Liver (tissue), 10 donors: ENCODE measurements at places on chromosomes 2 and 18. TPM values are rescaled to one million over a fixed set of nuclear protein-coding genes. Genes with fewer than 3 reads are reported as not detected.

Gene SLC4A3
- 0.19 TPM for total RNA-seq

Gene GCG
- total RNA-seq = not detected

Gene SNTG2
- total RNA-seq = not detected

Gene ERFE
- total RNA-seq = 14.0 TPM

Gene SPATA3
- total RNA-seq = not detected

Gene C2orf15
- 0.65 TPM for total RNA-seq

Gene CYP27A1
- total RNA-seq = 354 TPM

Gene ST8SIA3
- total RNA-seq = 3.0 TPM

Gene DES
- total RNA-seq = 0.23 TPM

Gene COL3A1
- total RNA-seq = 207 TPM

DNA sequence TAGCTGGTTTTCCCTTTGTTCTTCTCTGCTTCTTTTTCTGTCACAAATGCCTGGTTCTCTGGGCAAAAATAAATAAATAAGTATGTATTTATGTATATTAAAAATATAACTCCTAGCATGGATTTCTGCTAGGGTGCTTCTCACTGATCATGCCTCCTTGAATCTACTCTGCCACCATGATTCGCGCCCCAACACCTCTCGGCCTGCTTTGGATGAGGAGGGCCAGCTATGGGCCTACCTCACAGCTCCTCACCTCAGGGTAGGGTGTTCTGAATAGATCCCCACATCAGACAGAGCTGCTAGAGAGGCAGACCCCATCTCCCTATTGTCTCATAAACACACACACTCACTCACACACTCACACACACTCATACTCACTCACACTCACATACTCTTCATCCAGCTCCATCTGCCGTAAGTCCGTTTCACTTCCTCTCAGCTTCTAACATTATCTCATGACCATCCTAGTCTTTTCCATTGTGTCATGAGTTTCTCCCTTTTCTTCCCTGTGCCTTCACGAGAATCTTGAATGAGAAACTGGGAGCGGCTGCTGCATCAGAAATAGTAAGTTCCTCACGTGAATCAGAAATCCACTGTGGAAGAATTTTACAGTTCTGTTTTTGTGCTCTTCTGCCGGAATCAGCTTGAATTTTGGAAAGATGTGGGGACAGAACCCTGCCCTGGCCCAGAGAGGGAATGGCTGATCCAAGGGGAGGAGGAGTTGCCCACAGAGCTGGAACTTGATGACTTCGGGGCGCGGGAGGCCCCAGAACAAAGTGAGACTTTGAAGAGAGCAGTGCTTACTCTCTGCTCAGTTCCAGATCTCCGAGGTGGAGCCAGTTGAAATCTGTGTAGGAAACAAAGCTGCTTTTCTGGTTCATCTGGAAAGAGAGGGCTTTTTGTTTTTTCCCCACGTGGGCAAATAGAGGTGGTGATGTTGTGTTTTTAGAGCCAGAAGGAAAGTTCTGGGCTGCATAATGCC, 20.9 kb downstream of the ANXA4 start:
- H3K4me1 ChIP-seq = no peaks in the 10 kb centered on the region
- no peak overlapping the region for H3K27ac ChIP-seq
- no peaks in the 10 kb centered on the region for H3K27me3 ChIP-seq
- no peaks in the 10 kb centered on the region for H3K36me3 ChIP-seq

- H3K27me3 ChIP-seq = no peaks in the 10 kb centered on the region
- H3K4me1 ChIP-seq = peaks cover 5% of the 10 kb centered on the region
- H3K27ac ChIP-seq = no peak overlapping the region
- H3K4me3 ChIP-seq = no peak overlapping the region
Measured at GRCh38 chr2:64230540-64230939, 86.3 kb upstream of the PELI1 start.

GRCh38 chr2:77018219-77018618, 504.0 kb downstream of the LRRTM4 start:
- H3K27me3 ChIP-seq = no peaks in the 10 kb centered on the region
- no peaks in the 10 kb centered on the region for H3K36me3 ChIP-seq
- H3K27ac ChIP-seq = no peak overlapping the region
- H3K4me3 ChIP-seq = no peak overlapping the region
- DNase-seq = no peak

DNA sequence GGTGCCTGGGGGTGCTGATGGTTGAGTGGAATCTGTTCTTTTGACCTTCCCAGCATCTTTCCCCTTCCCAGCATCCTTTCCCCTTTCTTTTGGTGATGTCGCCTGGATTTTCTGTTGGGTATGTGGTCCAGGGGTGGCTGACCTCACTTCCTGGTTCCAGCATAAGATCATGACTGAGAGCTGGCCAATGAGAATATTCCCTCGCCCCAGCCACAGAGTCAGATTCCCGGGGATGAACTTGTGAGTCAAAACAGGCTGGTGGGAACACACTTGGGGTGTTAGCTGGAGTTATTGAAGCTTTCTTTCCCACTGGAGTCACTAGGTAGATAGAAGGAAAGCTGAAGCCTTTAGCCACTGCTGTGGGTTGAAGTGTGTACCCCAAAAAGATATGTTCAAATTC, 28.0 kb upstream of the FOSL2 start:
- no peak overlapping the region for H3K4me3 ChIP-seq
- H3K4me1 ChIP-seq = peaks cover 3% of the 10 kb centered on the region
- no peak overlapping the region for H3K27ac ChIP-seq
- H3K27me3 ChIP-seq = no peaks in the 10 kb centered on the region
- H3K36me3 ChIP-seq = no peaks in the 10 kb centered on the region

- peaks cover 3% of the 10 kb centered on the region for H3K4me1 ChIP-seq
- no peaks in the 10 kb centered on the region for H3K36me3 ChIP-seq
- H3K27ac ChIP-seq = peak overlapping the region; percentile 73
- no peak for DNase-seq
- H3K4me3 ChIP-seq = no peak overlapping the region
Measured at GRCh38 chr2:169683425-169684134, 10.6 kb downstream of the CFAP210 start.

DNA sequence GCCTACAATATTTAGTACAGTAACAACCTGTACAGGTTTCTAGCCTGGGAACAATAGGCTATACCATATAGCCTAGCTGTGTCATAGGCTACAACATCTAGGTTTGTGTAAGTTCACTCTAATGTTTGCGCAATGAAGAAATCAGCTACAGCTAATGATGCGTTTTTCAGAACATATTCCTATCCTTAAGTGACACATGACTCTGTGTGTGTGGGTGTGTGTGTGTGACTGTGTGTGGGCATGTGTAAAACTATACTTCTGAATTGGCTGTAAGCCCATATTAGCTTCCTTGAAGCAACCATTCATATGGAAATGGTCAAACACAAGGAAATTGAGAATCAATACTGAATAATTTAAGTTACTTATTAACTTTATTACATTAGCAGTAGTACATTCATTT, 120.8 kb upstream of the SULT1C3 start:
- DNase-seq = no peak
- H3K4me1 ChIP-seq = no peaks in the 10 kb centered on the region
- H3K4me3 ChIP-seq = no peak overlapping the region

- no peak for DNase-seq
- H3K4me3 ChIP-seq = no peak overlapping the region
- H3K4me1 ChIP-seq = peaks cover 16% of the 10 kb centered on the region
- H3K36me3 ChIP-seq = no peaks in the 10 kb centered on the region
- no peak overlapping the region for H3K27ac ChIP-seq
Measured at GRCh38 chr2:109507217-109507616, 106.5 kb downstream of the SEPTIN10 start.

- H3K36me3 ChIP-seq = peaks cover 4% of the 10 kb centered on the region
- no peak for DNase-seq
- no peak overlapping the region for H3K4me3 ChIP-seq
- H3K27ac ChIP-seq = no peak overlapping the region
- no peaks in the 10 kb centered on the region for H3K4me1 ChIP-seq
Measured at GRCh38 chr2:147925886-147926285, 81.1 kb downstream of the ACVR2A start.

DNA sequence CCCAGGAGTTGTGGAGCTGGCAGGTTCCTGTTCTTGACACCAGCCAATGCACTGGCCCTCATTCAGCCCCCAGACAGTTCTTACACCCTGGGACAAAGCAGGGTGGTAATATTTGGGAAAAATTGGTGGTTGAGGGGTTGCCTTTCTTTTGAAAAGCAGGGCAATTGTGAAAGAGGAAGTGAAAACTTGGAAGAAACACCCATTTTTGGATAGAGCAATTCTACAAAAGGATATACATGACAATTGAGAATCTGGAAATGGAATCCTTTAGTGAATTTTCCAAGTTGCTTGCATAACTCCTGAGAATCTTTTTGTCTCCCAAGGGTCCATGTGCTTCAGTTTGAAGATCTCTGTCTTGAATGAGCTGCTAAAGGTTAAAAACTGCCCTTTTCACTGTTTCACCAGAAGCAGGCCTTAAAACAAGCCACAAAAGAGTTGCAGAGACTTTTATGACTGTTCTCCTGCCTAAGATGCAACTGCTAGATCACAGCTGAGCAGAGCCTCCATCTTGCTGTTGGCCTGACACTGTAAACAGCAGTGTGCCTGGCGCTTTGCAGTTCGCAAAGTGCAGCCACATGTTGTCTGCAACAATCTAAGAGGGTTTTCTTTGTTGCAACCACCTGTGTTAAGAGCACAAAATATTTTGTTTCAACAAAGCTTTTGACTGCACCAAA, 11.8 kb downstream of the COL4A4 start:
- H3K4me3 ChIP-seq = no peak overlapping the region
- no peaks in the 10 kb centered on the region for H3K4me1 ChIP-seq
- no peak for DNase-seq
- H3K27me3 ChIP-seq = no peaks in the 10 kb centered on the region

- no peaks in the 10 kb centered on the region for H3K27me3 ChIP-seq
- H3K4me1 ChIP-seq = no peaks in the 10 kb centered on the region
- DNase-seq = no peak
- no peak overlapping the region for H3K27ac ChIP-seq
- no peaks in the 10 kb centered on the region for H3K36me3 ChIP-seq
Measured at GRCh38 chr2:171279983-171280790, 119.5 kb upstream of the TLK1 start.

- H3K27me3 ChIP-seq = no peaks in the 10 kb centered on the region
- peaks cover 28% of the 10 kb centered on the region for H3K36me3 ChIP-seq
- DNase-seq = no peak
- no peak overlapping the region for H3K27ac ChIP-seq
- no peak overlapping the region for H3K4me3 ChIP-seq
- H3K4me1 ChIP-seq = no peaks in the 10 kb centered on the region
Measured at GRCh38 chr2:86171295-86171694, 24.0 kb downstream of the IMMT start.

DNA sequence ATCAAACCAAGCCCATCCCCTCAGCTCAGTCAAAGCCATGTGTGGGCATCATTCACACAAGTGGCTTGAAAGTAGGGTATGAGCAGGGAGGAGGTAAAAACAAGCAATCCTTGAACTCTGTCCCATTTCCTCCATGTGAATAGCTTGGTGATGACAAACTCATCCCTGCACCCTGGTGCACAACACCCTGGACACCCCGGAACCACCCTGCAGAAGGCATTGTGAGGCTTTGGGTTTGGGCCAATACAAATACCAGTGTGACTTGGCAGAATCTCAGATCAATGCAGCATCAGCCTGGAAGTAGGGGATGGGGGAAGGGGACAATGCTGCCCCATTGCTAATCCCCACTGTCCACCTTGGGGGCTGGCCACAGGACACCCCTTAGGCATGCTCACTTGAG, 28.6 kb downstream of the TGFA start:
- no peaks in the 10 kb centered on the region for H3K36me3 ChIP-seq
- no peaks in the 10 kb centered on the region for H3K27me3 ChIP-seq
- no peak overlapping the region for H3K27ac ChIP-seq
- no peak for DNase-seq
- H3K4me1 ChIP-seq = no peaks in the 10 kb centered on the region

- DNase-seq = no peak
- H3K4me3 ChIP-seq = no peak overlapping the region
- H3K27ac ChIP-seq = no peak overlapping the region
- H3K4me1 ChIP-seq = no peaks in the 10 kb centered on the region
- H3K27me3 ChIP-seq = no peaks in the 10 kb centered on the region
Measured at GRCh38 chr2:58875436-58875835, 634.3 kb upstream of the FANCL start.

DNA sequence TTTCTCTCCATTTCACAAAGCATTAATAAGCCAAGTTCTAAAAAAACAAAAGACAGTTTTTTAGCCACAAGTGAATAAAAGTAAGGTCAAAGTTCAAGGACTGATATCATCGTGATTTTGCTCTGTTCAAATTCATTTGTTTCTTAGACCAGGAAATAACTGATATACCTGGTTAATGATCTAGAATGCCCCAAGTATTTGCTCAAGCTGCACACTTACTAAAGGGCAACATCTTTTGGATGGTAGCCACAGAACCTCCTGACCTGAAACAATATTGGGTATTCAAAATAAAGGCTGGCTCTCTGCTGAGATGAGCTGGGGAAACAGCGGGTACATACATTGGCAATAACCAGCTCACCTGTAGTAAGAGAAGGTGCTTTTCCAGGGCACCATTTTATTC, 314.7 kb upstream of the LYPD1 start:
- H3K4me1 ChIP-seq = peaks cover 4% of the 10 kb centered on the region
- H3K27ac ChIP-seq = no peak overlapping the region
- no peaks in the 10 kb centered on the region for H3K27me3 ChIP-seq
- no peak overlapping the region for H3K4me3 ChIP-seq
- no peaks in the 10 kb centered on the region for H3K36me3 ChIP-seq
- no peak for DNase-seq

- no peak for DNase-seq
- no peaks in the 10 kb centered on the region for H3K36me3 ChIP-seq
- H3K27ac ChIP-seq = no peak overlapping the region
- H3K27me3 ChIP-seq = peaks cover 11% of the 10 kb centered on the region
- H3K4me1 ChIP-seq = no peaks in the 10 kb centered on the region
Measured at GRCh38 chr2:167383610-167384194, 495.4 kb downstream of the XIRP2 start.

DNA sequence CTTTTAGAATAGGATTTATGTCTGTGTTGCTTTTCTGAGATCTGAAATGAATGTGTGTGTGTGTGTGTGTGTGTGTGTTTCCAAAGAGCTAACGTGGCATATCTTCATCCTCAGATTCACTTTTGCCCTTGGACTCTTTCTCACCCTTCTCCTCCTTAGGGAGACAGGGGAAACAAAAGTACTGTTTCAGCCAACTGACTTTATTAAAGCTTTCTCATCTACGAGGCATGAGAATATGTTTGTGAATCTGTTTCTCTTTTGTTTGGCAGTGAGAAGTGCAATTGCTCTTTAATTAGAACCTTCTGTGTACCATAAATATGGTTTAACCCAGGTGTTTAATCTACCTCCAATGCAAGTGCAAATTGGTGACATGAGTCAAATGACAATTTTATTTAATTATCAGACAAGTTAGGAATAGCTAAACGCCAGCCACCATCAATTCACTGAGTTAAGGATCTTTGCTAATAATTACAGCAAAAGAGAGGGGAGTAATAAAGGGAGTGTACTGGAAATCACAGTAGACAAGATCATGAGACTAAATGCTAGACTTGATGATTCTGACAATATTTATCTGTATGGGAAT, 186.4 kb upstream of the COL3A1 start:
- H3K4me3 ChIP-seq = no peak overlapping the region
- H3K27me3 ChIP-seq = no peaks in the 10 kb centered on the region
- H3K36me3 ChIP-seq = no peaks in the 10 kb centered on the region
- no peaks in the 10 kb centered on the region for H3K4me1 ChIP-seq
- no peak for DNase-seq

- no peak for DNase-seq
- H3K4me3 ChIP-seq = no peak overlapping the region
- H3K27me3 ChIP-seq = no peaks in the 10 kb centered on the region
- no peak overlapping the region for H3K27ac ChIP-seq
- no peaks in the 10 kb centered on the region for H3K4me1 ChIP-seq
Measured at GRCh38 chr18:47978603-47979002, 48.1 kb upstream of the SMAD2 start.
